T47D (cell line): ENCODE measurements at places on chromosomes 12 and 14.

DNA sequence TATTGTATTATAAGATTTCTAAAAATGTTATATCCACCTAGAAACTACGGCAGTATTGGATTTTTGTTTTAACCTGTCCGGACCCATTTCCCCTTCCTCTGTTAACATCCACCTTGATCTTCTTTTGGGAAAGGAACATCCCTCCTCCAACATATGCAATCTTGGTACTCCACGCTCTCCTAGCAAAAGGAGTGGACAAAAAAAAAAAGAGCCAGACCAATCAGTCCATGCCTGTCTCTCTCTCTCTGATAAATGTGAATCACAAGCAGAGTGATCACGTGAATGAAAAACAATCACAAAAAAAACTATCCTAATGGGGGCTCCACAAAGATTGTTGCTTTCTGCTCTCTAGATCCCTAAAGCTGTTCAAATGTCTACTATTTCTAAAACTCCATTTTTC lies 27.1 kb downstream of the OSBPL8 start:
- no peak for DNase-seq

DNA sequence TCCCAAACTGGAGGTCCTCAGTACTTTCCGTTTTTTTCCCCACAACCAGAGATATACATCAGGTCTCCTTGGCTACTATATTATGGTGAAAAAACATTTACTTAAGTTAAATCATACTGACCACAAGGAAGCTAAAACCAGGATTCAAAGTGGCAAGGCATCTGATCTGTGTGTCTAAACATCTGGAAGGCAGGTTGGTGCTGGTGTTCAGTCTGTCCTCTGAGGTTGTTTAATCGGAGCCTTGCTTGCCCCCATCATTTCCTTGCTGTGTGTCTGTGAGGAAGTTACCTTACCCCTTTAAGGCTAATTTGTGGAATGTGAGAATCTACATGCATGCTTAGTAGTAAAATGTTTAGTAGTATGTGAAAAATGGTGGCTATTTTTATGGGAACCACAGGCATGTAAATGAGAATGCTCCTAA lies 75.6 kb downstream of the GALNT4 start:
- DNase-seq = peak; percentile 89

GRCh38 chr14:76131071-76131965 lies 20.4 kb upstream of the GPATCH2L start:
- no peak for DNase-seq

DNA sequence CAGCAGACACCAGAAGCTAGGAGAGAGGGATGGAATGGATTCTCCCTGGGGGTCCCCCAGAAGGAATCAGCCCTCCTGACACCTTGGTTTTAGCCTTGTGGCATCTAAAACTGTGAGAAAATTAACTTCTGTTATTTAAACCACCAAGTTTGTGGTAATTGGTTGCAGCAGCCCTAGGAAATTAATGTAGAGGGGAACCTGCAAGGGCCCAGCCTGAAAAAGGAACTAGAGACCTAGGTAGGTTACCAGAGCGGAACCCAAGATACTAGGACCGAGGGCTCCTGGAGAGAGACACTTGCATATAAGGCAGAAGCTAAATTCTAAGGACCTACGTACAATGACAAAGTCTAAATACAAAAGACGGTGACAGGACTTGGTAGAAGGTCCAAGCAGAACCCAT lies 8.1 kb upstream of the DENND5B start:
- DNase-seq = no peak

DNA sequence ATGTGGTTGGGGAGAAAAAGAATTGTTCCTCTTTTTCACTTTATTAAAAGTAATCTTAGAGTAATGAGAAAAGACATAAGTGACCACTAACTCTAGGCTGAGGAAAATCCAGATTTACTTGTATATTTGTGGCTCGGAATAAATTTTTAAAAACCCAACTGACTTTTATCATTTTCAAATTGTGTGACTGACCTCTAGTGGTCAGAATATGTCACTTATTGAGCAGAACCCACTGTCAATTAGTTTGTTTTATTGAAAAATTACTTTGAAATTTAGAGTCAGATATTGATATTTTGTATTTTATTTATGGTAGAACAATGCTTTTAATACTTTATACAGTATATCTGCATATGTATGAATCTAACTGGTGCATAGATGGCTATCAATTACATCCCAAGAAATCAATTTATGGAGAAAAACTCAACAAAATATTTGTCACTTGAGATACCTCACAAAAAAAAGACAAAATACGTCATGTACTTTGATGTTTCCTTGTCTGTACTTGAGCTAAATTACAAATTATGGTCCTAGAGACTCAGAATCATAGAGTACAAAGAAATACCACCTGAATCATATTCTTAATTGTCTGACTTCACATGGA lies 229.4 kb downstream of the CNTN1 start:
- DNase-seq = peak; percentile 54

DNA sequence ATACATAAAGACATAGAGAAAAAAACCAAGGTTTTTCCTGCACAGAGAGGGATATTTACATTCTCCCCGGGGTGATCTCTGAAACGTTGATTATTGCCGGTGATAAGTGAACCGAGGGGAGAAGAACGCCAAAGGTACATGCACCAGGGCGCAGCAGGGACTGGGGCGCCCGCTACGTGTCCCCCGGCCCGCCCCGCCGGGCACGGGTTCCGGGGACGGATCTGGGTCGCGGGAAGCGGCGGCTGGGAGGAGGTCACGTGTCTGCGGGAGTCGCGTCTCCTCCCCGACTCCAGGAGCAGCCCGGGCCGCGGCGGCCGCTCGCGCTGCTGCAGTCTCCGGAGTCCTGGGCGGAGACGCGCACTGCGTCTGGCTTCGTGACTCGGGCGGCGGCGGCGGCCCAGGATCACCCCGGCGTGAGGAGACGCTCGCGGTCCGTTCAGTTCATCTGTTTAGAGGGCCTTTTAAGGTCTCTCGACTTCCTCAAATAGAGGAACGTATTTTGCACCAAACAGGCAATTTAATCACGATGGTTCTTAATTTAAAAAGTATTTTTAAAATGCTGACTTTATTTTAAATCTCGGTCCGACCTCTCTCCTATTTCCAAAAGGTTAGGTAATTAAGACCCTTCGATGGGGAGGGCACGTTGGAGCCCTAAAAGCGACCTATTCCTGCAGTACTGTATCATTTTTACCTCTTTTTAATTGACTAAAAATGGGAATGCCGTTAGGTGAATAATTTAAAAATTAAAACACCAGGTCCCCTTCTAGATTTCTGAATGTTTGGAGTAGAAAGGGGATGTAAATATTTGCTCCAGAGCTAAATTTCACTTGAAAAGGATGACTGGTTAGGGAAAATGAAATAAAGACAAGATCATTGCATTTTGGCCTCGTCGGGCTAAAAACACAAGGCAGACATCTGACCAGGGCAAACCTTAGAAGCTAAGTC lies 1.8 kb upstream of the BHLHE41 start:
- DNase-seq = peak; percentile 76

- DNase-seq = no peak
Observed at GRCh38 chr12:89162589-89163261, 189.6 kb downstream of the DUSP6 start.

GRCh38 chr14:97490521-97491070 lies 693.4 kb downstream of the VRK1 start:
- DNase-seq = no peak

GRCh38 chr14:53113989-53114388 lies 39.1 kb downstream of the DDHD1 start:
- no peak for DNase-seq

DNA sequence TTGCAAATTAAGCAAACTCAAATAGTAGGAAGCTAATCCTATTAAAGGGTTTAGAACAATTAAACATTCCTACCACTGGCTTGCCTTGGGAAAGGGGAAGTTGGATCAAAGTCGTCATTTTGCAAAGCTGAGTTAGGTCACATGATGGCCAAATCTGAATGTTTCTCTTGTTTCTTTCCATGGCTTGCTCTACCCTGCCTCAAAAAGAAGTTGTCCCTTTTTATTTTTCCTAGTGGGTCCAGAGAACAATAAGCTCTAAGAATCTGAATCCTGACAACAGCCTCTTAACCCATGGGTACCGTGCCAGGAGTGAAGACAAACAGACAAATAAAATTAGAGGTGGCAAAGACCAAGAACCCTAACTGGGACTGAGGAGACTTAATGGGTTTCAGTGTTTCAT lies 26.2 kb upstream of the NPFF start:
- DNase-seq = no peak

GRCh38 chr12:64450711-64451486 lies 1.0 kb upstream of the TBK1 start:
- DNase-seq = no peak

- no peak for DNase-seq
Observed at GRCh38 chr14:49058511-49058910, 527.7 kb downstream of the RPS29 start.

GRCh38 chr12:77133566-77133965 lies 68.2 kb upstream of the E2F7 start:
- peak; percentile 16 for DNase-seq

DNA sequence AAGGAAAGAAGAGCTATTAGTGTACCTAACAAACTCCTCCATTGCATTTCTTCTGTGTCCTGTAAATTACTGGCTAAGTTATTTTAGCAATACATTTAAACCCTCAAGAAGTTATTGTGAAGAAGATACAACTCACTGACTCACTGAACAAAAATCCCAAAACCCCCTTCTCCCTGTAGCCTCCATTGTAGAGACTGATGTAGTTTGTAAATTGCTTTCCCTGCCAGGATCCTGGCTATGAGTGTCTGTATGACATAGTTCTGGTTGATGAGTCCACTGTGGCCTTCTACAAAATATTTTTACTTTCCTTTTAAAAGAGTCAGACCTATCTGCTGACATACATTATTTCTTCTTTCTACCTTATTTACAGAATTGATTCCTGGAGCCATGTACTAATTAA lies 155.6 kb downstream of the SLC6A15 start:
- DNase-seq = no peak

- DNase-seq = no peak
Observed at GRCh38 chr12:20361416-20361815, 6.9 kb upstream of the PDE3A start.

- DNase-seq = no peak
Observed at GRCh38 chr12:113231235-113232088, 10.2 kb downstream of the TPCN1 start.

DNA sequence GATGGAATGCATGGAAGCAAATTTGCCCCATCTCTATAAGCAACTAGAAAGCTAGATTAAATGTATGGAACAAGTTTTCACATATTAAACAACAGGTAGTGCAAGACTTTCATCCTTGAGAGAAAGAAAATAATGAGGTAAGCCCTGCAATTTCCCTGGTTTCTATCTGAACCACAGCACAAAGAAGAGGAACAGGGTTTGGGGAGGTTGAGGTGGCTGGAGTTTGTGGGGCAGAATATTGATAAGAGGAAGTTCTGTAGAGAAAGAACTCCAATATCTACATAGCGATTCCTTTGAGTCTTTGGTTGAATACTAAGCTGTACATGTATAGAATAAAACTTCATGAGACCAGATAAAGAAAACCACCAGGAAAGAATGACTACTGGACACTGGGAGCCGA lies 96.3 kb upstream of the CCND2 start:
- no peak for DNase-seq

GRCh38 chr12:103600967-103601728 lies 14.1 kb downstream of the STAB2 start:
- DNase-seq = no peak

DNA sequence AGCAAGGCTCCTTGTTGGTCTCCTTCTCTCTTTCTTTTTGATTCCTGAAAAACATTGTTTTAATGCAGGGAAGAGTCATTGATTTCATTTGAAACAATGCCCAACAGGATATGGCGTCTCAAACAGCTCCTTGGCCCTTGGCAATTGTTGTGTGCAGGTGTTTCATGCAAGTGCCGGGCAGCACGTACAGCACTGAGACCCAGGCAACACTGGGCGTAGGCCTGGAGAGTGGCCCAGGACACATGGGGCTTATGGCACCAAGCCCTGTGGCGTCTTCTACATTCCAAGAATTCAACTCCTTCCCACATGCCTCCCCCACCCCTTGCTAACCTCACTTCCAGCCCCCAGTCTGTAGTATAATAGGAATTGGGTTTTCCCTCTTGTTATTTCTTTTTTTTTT lies 230.4 kb downstream of the SPTSSA start:
- DNase-seq = no peak

DNA sequence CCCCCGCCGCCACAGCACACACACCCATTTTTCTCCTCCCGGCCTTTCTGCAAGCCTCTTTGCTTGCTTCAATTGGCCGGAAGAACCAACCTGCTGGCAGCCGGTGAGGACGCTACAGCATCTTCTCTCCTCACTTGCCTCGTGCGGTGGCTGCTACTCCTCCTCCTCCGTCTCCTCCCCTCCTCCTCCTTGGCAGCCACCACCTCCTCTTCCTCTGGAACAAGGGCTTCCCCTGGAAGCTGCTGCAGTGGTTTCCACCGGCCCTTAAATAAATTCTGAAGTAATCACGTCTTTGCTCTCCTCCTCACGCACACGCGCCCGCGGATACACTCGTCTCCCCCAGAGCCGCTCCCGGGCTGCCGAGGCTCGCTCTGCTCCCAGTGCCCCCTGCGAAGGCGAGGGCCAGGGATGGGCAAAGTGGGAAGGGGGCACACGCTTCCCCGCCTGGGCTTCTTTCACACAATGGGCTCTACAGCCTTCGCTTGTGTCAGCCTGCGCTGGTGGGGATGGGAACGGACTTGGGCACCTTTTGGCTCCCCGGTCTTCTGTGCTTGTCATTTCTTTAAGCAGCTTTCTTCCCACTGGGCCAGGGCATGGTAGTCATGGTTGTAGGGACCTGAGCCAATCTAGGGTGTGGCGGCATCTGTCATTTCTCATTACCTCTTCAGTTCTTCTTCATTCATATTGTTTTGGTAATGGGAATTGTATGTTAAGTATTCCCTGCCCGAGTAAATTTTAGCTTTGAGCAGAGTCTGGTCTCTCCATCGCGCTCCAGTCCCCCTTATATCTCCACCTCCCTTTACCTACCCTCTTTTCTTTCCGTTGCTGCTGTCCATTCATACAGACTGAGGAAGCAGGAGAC lies at the start of gene PPFIA2:
Gene PPFIA2, minus strand, starts transcription at position 161 of the 862 bp plus-strand sequence.
- peak; percentile 7 for DNase-seq

GRCh38 chr12:30753233-30753632 lies 1.5 kb downstream of the CAPRIN2 start:
- no peak for DNase-seq

- DNase-seq = no peak
Observed at GRCh38 chr14:67468378-67468730, 20.2 kb downstream of the TMEM229B start.

DNA sequence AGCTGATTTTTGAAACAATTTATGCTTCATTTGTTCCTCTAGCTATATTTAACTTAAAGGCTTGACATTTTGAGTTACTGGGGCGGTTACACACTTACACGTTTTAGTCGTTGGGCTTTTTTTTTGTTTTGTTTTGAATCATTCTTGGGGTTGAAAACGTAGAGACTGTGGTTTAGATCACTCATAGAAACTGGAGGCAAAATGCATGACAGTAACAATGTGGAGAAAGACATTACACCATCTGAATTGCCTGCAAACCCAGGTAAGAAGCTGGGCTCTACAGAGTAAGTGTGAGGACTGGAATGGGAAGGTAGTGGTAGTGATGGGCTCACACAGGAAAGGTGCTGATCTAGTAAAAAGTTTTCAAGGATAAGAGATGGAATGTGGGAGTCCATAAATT lies at the start of gene CLEC2D:
Gene CLEC2D, plus strand, starts transcription at position 180 of the 400 bp plus-strand sequence. Its CDS starts 22 bp downstream, at position 202.
- DNase-seq = no peak

DNA sequence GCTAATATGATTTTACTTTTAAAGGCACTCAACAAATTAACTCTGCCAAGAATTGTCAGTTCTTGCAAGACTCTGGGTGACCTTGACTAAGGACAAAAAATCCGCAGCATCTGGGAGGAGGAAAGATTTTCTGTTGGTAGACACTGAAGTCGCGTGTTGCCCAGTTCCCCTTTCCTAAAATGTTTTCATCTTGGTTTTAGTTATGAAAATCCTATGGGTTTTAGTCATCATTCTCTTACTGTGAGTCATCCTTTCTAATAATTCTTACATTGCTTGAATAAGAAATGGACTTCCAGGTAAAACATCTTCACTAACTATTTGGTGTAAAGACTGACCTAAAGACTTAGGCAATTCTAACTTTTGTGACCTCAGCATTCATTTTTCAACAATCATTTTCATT lies 9.1 kb downstream of the GSG1 start:
- DNase-seq = no peak
